Natural killer cell treated with Interleukin-12 subunit alpha and Interleukin-12 subunit beta and Interleukin-15 and Interleukin-18, amount 100 ng/mL, for 72 hours (primary cell): ENCODE measurements at places on chromosomes 12 and 14. TPM values are rescaled to one million over a fixed set of nuclear protein-coding genes. Genes with fewer than 3 reads are reported as not detected.

LTBR gene
- 3.9 TPM for total RNA-seq

SLC5A8 gene
- not detected for total RNA-seq

GPRC5A gene
- total RNA-seq: not detected

APOF gene
- not detected for total RNA-seq

SYCP3 gene
- total RNA-seq: 2.4 TPM

GPRC5D gene
- not detected for total RNA-seq

KRT77 gene
- total RNA-seq: not detected

CEBPE gene
- total RNA-seq: not detected

NXPH4 gene
- 0.73 TPM for total RNA-seq

SLC6A15 gene
- total RNA-seq: not detected

KRT3 gene
- total RNA-seq: not detected

HOXC11 gene
- total RNA-seq: not detected

LRTM2 gene
- not detected for total RNA-seq

MLF2 gene
- 124 TPM for total RNA-seq

FGF6 gene
- total RNA-seq: not detected

CAPZA3 gene
- not detected for total RNA-seq

TBC1D30 gene
- total RNA-seq: 1.1 TPM

NKX2-8 gene
- not detected for total RNA-seq

SLC39A2 gene
- not detected for total RNA-seq

ZFYVE26 gene
- total RNA-seq: 25.4 TPM

OR6C2 gene
- not detected for total RNA-seq

ANO4 gene
- total RNA-seq: not detected

KCNMB4 gene
- total RNA-seq: 0.26 TPM

XPOT gene
- total RNA-seq: 117 TPM

LGR5 gene
- total RNA-seq: not detected

EXOC3L4 gene
- total RNA-seq: not detected

POP5 gene
- total RNA-seq: 69.4 TPM

NUAK1 gene
- 0.05 TPM for total RNA-seq

BDKRB1 gene
- total RNA-seq: not detected

ERP27 gene
- 3.7 TPM for total RNA-seq

ADAM21 gene
- 0.10 TPM for total RNA-seq

TEDC1 gene
- 59.2 TPM for total RNA-seq

TMEM119 gene
- total RNA-seq: not detected

TBX5 gene
- not detected for total RNA-seq

MANSC4 gene
- total RNA-seq: not detected

DNAH10 gene
- 0.29 TPM for total RNA-seq
